ENCODE measurements at places on chromosomes 6 and 20.

GRCh38 chr6:40832691-40833090 lies 206.3 kb downstream of the UNC5CL start:
- no peak for DNase-seq

DNA sequence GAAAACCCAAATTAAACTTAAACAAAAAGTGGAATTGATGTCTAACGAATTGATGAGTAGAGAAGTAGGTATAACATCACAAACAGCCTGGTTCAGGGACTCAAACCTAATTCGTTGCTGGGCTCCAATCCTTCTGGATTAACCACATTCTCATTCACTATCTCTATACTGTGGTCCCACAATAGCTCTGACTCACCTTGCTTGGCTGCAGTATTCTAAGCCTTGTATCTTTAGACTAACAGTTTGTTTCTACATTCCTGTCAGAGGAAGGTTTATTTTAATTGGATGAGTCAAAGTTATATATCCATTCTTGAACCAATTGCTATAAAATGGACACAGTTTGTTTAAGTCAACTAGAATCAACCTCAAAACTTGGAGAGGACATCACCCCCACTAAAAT lies 530.5 kb upstream of the PTCHD4 start:
- DNase-seq, result no peak

DNA sequence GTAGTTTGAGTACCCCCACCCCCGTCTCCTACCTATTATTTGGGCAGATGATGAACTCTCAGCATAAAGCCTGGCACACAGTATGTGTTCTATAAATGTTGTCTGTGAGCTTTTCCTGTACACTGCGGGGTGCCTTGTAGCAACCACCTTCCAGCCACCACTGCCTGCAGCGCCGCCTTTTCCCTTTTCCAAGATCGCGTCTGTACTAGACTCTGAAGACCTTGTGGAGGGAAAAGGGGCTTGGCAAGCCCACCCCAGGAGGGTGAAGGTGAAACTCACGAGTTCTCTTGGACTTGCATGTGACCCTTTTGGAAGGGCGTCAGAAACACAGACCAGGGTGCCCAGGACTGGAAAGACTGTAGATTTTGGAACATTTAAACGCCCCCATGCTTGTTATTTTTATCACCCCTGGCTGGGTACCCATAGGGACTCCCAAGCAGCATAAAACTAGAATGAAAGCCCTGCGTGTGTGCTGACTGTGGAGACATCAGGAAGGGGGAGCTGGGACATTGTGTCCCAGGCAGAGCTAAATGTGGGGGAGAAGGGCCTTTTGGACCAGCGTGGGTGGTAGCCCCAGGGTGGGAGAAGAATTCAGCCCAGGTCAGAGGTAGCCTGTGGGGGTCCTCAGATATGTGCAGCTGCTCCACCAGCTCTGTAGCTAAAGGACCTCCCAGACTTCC lies 8.3 kb downstream of the BAK1 start:
- DNase-seq, result no peak

- DNase-seq, result no peak
Observed at GRCh38 chr6:67986694-67987232, 648.3 kb upstream of the ADGRB3 start.

GRCh38 chr20:35641743-35642142 lies 23.0 kb downstream of the CPNE1 start:
- no peak for DNase-seq

- DNase-seq, result no peak
Observed at GRCh38 chr20:34705397-34706301, 1.5 kb downstream of the TP53INP2 start.

DNA sequence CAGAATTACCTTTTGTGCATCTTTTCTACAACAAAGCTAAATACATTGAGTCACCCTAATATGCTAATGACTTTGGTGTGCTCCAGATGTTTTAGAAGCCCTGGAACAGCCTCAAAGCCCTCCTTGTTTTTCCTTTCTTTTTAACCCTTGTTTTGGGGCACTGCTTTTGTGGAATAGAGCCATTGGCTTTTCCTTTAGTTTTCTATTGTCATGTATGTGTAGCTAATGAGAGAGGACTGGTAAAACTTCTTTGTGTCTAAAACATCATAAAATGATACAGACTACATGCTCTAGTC lies 158.8 kb downstream of the JARID2 start:
- DNase-seq, result no peak

DNA sequence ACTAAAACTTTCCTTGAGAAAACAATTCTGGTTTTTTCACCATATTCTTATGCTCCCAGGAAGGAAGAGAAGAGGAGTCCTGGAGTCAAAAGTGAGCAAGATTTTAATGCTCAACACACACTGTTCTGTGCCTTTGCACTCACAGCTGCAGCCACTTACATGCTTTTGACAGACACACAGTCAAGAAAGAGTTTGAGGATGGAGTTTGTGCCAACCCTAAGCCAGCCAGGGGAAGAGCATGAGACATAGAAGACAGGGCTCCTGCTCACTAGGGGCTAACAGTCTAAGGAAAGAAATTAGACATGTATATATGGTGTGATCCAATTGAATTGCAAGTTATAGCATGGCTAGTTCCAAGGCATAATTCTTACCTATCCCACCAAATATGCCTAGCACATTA lies 37.1 kb upstream of the IL17A start:
- no peak for DNase-seq

DNA sequence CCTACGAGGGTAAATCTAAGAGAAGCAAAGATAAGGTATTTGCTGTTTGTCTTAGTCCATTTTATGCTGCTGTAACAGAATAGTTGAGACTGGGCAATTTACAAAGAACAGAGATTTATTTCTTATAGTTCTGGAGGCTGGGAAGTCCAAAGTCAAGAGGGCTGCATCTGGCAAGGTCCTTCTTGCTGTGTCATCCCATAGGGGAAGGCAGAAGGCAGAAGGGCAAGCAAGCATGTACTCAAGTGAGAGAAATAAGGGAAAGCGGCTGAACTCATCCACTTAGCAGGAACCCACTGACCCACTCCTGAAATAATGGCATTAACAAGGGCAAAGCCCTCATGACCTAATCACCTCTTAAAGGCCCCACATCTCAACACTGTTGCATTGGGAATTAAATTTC lies 102.7 kb downstream of the AGPAT4 start:
- no peak for DNase-seq

- DNase-seq, result no peak
Observed at GRCh38 chr6:113672491-113673149, 184.5 kb upstream of the MARCKS start.

DNA sequence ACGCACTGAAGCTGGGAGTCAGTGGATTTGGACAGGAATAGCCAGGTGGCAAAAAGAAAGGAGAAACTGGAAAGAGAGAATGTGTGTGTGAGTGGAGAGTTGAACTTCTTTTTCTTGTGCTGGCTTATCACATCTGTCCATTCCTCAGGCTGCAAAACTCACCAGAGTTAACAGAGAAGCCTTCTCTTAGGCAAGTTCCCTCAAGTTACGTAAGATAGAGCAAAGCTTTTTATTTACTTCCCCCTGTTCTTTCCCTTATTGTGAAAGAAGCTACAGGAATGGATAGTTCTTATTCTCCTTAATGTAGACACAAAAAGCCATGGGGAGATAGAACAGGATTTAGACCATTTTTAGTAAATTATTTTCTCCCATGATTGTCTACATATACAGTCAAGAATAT lies 188.6 kb downstream of the BMP2 start:
- no peak for DNase-seq

- no peak for DNase-seq
Observed at GRCh38 chr20:21182832-21183563, 57.1 kb downstream of the KIZ start.

- no peak for DNase-seq
Observed at GRCh38 chr6:121319112-121319553, 15.1 kb downstream of the TBC1D32 start.

DNA sequence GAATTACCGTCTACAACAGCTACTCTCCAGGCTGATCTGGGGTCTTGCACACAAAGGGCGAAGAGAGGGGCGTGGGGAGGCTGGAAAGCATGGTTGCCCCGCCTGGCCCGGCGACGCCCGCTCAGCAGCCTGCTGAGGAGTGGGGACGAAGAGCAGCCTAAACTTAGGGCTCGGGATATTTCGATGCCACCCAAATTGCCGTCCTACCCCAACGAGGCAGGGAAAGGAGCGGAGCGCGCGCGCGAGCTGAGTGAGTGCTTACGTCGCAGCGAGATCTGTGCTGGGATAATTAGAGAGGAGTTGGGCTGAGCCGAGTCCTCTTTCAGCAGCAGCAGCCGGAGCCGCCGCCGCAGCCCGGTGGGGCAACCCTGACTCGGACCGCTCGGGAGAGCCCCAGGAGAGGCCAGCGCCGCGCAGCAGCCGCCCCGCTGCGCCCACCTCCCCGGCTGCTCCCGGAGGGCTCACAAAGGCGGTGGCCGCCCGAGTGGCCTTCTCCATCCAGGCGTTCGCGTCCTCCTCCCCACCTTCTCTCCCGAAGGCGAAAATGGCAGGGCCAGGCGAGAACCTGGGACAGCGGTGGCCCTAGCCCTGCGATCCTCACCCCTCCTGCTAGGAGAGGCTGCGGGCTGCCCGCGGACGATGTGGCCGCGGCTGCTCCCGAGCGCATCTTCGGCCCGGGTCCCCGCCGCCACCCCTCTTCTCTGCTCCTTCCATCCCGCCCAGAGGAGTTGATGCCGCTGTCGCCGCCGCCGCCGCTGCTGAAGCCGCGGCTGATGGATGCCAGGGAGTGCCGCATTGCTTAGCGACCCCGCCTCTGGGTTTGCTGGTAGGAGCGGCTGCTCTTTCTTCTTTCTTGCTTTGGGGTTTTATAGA lies at the start of gene CLVS2:
CLVS2 (plus strand) TSS at position 315 of the 873 bp plus-strand sequence. CDS start 1,543 bp downstream, outside the sequence.
- no peak for DNase-seq

DNA sequence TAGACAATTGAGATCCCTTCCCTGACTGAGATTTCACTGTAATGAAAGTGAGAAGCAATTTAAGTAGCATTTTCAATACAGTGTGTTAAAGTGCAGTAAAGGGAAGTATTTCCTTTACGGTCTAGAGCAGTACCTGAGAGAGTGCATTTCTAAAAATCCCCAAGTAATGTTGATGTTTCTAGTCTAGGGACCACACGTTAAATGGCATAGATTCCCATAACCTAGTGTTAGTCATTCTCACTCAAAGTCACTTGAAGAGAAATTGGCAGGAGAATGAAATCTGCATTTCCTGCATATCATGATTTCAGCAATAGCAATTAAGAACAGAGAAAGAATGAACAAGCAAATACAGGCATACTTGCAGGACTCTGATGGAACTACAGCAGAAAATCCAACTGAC lies 67.9 kb downstream of the CGA start:
- no peak for DNase-seq

GRCh38 chr6:157059781-157060180 lies 263.5 kb downstream of the TMEM242 start:
- DNase-seq, result no peak

GRCh38 chr6:152117156-152118133 lies 310.0 kb downstream of the ESR1 start:
- DNase-seq, result no peak

- no peak for DNase-seq
Observed at GRCh38 chr6:100952006-100952405, 70.9 kb upstream of the ASCC3 start.

GRCh38 chr20:32494483-32495216 lies 90.5 kb downstream of the NOL4L start:
- no peak for DNase-seq

GRCh38 chr6:11212664-11213063 lies 19.8 kb downstream of the NEDD9 start:
- no peak for DNase-seq

GRCh38 chr6:130617658-130618057 lies 209.5 kb upstream of the SMLR1 start:
- no peak for DNase-seq

DNA sequence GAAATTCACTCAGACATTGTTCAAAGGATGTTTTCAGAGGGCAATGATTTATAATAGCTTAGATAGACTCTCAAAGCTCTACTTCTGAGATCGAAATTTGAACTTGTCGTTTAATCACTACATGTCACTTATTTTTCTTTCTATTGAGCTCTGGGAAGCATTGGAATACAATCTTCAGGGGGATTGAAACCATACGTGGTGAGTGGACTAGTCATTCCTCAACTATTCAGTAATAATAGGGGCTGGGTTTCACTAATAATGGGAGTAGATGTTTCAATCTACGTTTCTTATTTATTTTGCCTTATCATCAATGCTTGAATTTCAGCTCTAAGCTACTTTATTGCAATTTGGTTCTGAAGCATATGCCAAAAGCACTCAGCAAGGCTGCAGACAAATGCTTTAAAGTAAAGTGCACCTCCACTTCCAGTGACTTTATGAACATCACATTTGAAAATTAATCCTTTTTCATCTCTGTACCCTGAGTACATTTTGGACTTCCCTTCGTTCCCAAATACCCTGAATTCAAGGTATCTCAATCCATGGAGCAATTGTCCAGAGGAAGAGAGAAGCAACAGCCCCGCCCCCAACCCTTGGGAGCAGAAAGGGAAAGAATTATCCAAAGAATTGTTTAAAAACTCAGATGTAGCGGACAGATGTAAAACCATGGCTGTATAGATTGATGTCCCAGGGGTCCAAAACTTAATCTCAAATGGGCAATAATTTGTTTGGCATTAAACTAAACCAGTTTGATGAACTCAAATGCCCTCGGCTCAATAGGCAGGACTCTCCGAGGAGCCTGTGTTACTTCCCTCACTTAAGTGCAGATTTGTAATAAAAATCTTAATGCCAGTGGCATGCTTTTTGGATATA lies 68.1 kb downstream of the HFE start:
- DNase-seq, result no peak

GRCh38 chr6:33018904-33019303 lies 9.5 kb upstream of the HLA-DOA start:
- DNase-seq, result no peak

DNA sequence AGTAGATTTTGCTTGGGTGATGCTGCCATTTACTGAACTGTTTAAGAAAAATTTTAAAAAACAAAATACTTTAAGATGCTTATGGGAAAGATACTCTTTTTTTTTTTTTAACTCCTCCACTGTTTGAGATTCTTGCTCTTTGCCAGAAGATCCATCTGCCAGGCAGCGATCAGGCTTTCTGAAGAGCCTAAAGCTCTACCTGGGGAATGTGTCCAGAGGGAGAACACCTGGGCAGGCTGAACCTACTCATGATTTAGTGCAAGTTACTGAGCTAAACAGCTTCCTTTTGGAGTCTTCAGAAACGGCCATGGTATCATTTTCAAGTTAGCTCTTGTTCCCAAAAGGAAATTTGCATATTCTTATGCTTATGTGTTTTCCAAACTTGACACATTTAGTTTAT lies 23.5 kb upstream of the MLIP start:
- no peak for DNase-seq

DNA sequence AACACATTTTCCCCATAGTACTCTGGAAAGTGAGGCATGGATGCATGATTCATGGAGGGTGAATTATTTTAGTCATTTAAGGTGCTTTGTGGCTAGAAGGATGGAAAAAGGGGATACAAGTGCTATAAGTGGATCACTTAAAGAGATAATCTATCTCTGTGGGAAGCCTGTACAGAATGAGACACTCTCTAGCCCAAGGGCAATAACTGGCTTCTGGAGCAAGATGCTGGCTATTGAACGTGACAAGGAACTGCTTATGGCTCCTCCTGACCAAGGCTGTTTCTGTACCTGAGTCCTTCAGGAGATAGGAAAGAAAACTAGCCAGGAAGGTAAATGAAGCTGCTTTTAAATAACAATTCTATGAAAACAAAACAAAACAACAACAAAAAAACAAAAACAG lies 590.7 kb downstream of the EYS start:
- no peak for DNase-seq

Measured in cortex of kidney (tissue), 1 donor.